GM20000 (cell line): ENCODE measurements at places on chromosomes 13 and 19.
A peak's percentile ranks its signal among the peaks of the same experiment; 100 is the strongest.

- DNase-seq = peak; percentile 66
Observed at GRCh38 chr19:2478756-2479555, 3.0 kb downstream of the GADD45B start.

DNA sequence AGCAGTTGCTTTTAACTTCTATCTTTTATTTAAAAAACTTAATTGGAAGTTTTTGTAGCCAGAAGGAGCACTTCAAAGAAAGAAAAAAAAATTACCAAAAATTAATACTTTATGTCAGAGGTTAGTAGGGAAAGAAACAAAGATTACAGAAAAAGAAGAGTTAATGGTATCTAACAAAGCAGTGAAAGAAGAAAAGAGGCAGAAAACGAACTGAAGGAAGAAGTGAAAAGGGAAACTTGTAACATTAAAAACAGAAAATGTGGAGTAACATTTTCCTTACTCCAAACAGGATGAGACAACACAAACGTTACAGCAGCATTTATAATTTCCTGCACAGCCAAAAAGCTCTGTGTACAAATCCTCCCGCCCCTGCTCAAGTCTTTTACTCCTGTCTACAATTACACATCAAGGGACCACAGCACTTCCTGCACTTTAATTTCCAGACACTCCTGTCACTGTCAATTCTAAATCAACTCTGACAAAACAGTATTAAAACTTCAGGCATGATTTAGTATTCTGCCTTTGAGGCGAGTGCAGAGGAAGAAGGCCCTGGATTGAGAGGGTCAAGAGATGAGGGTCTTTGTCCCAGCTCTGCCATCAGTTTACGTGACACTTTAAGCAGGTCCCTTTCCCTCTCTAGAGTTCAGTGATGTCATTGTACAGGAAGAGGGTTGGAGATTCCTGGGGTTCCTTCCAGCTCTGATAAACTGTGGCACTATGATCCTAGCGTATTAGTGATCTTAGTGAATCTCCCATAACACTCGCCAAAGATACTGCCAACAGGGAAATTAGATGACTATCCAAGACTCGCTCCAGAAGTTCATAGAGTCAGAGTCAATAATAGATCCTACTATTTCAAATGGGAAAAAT, 53.2 kb upstream of the LSM14A start:
- DNase-seq = no peak

DNA sequence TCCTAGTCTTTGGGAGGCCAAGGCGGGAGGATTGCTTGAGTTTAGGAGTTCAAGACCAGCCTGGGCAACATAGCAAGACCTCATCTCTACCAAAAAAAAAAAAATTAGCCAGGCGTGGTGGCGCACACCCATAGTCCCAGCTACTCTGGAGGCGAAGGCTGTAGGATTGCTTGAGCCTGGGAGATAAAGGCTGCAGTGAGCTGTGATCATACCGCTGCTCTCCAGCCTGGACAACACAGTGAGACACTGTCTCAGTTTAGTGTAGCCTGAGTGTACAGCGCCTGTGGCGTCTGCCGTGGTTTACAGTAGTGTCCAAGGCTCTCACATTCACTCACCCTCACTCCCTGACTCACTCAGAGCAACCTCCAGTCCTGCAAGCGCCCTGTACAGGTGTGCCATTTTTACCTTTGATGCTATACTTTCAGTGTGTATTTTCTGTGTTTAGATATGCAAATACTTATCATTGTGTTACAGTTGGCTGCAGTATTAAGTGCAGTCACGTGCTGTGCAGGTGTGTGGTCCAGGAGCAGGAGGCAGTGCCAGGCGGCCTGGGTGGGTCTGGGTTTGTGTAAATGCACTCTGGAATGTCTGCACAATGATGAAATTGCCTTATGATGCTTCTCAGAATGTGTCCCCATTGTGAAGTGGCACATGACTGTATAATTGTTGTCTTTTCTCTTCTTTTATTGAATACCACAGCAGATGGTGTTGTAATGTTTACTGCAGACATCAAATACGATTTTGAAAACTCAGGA, 36.1 kb upstream of the DCUN1D2 start:
- no peak for DNase-seq

DNA sequence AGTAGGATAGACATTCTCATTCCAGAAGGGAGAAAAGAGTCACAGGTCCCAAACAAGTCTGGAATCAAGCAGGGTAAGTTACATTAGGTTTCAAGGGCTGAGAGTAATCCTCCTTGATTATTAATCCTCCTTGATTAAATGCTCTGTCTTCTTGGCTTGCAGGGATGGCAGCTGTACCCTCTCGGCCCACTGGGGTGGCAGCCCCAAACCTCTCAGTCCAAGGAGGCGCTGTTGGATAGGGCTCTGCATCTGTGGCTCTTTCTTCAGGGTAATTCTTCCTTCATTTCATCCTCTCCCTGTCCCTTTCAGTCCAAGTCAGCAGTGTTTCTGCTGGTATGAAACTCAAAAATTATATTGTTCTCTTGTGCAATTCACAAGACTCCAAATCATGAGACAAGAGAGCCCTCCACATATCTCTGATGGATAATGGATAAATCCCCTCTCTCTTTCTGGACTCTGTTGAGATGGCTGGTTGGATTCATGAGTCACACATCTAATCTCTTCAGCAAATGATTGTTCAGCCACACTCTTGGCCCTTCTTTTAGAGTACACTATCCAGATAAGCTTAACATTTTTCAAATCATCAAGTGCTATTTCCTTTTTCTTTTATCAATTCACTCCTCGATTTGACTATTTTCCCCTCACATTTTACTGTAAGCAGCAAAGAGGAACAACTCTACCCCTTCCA, 323.7 kb upstream of the HTR2A start:
- DNase-seq = no peak

DNA sequence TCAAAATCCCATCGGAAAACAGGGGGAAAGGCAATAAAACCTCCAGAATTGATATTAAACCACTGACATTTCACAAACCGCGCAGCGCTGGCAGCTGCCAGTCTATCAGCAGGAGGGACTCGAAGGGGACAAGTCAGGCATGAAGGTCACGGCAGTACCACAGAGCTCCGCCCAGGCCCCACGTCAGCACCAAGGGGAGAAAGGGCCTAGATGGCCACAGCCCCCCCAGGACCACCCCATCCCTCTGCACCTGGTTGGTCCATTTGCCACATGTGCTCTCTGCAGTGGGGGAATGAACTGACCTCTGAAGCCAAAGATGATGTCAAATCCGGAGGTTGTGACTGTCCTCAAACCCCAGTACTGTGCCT, 9.5 kb upstream of the VSTM2B start:
- DNase-seq = no peak

- DNase-seq = peak; percentile 47
Observed at GRCh38 chr19:42628411-42629140, 33.9 kb upstream of the CEACAM8 start.

- DNase-seq = no peak
Observed at GRCh38 chr19:19600793-19601330, 17.6 kb downstream of the PBX4 start.

GRCh38 chr19:45250832-45251451, at the start of gene MARK4:
Gene MARK4, plus strand, starts transcription at chr19:45251271. Its CDS starts 318 bp downstream, at chr19:45251589.
- DNase-seq = peak; percentile 99

DNA sequence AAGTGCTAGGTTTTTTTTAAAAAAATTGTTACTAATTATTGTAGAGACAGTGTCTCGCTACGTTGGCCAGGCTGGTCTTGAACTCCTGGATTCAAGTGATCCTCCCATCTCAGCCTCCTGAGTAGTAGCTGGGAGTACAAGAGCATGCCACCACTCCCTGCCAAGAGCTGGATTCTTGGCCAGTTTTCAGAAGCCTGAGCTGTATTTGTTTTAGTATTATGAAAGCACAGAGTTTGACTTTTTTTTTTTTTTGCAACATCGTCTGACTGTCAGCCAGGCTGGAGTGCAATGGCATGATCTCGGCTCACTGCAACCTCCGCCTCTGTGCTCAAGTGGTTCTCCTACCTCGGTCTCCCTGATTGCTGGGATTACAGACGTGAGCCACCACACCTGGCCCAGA, 7.0 kb downstream of the ARMC6 start:
- no peak for DNase-seq

- peak; percentile 68 for DNase-seq
Observed at GRCh38 chr13:99356262-99357091, 49.3 kb upstream of the GPR183 start.

DNA sequence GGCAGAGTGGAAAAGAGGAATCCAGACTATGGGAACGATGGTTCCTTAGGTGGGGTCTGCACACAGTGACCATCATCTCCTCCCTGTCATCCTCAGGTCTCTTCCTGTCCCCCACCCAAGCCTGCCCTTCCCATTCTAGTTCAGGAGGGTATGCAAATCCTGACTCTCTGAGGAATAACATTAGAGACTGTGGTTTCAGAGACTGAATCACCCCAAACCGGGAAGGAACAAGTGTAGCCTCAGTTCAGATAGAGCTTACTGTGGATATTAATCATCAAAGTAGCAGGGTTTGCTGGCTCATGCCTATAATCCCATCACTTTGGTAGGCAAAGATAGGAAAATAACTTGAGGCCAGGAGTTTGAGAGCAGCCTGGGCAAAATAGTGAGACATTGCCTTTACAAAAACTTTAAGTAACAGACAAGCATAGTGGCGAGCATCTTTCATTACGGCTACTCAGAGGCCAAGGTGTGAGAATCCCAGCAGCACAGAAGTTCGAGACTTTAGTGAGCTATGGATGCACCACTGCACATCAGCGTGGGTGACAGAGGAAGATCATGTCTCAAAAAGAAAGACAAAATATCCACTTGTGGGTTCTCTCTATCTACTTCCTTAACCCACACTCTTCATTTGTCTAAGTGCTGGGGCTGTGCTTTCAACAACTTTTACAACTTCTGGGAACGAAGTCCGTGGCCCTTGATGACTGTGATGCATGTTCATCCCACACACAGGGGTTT, 19.3 kb upstream of the LGALS13 start:
- peak; percentile 15 for DNase-seq

- no peak for DNase-seq
Observed at GRCh38 chr13:37531049-37531448, 67.5 kb downstream of the POSTN start.

- peak; percentile 16 for DNase-seq
Observed at GRCh38 chr13:45206340-45206739, 5.5 kb upstream of the KCTD4 start.
